K562 (cell line): ENCODE measurements at places on chromosomes 1 and 21. TPM values are rescaled to one million over a fixed set of nuclear protein-coding genes. Genes with fewer than 3 reads are reported as not detected.
A peak's percentile ranks its signal among the peaks of the same experiment; 100 is the strongest.

DNA sequence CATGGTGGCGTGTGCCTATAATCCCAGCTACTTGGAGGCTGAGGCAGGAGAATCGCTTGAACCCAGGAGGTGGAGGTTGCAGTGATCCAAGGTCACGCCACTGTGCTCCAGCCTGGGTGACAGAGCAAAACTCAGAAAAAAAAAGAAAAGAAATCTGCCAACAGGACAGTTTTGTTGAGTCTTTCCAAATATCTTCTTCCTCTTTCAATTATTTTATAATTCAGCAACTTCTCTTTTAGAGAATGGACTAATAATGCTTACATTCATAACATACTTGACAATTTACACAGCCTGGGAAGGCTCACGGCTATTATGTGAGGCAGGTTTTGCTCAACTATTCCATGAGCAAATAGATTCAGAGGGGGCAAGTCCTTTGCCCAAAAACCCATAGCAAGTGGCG lies 18.1 kb downstream of the CNR2 start:
- no peak overlapping the region for H3K4me3 ChIP-seq
- H3K36me3 ChIP-seq, result no peaks in the 10 kb centered on the region
- peaks cover 5% of the 10 kb centered on the region; the same call in 2 of the 3 replicates for H3K4me1 ChIP-seq
- H3K27ac ChIP-seq, result no peak overlapping the region
- no peak for DNase-seq

- peak overlapping the region; percentile 42; the same call in 2 of the 3 replicates for H3K27ac ChIP-seq
- DNase-seq, result peak; percentile 75
- H3K27me3 ChIP-seq, result no peaks in the 10 kb centered on the region
These were observed 116.8 kb downstream of the TOMM20 start for GRCh38 chr1:235011599-235012435.

GRCh38 chr1:150560011-150560438 lies 10.8 kb downstream of the ADAMTSL4 start:
- H3K36me3 ChIP-seq, result peaks cover 84% of the 10 kb centered on the region
- peak; percentile 73 for DNase-seq
- H3K27me3 ChIP-seq, result no peaks in the 10 kb centered on the region
- peak overlapping the region; percentile 81 for H3K27ac ChIP-seq
- H3K4me1 ChIP-seq, result peaks cover 76% of the 10 kb centered on the region

DNA sequence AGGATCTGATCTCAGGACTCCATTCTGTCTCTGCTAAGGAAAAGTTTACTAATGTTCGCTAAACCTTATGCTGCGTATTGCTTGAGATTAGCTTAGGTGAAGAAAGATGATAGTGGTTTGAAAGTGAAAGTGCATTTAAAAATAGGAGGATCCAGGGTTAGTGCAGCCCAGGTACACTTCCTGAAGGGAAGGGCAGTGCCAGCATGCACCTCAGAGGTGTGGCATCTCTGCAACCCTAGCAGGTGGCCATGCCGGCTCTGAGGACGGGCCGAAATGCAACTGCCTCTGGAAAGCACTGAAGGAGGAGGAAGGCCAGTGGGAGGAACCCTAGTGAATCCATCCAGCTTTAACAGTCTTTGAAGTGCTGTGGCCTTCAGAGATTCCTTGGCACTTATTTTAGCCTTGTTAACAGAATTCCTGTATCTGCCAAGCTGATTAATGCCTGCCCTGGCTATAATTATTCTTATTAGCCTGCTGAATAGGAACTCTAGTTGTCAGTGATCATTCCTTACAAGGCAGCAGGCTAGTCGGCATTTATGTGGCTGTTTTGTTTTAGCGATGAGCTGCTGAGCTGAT lies 5.5 kb downstream of the PTGFRN start:
- H3K27me3 ChIP-seq, result no peaks in the 10 kb centered on the region
- no peak overlapping the region for H3K27ac ChIP-seq
- DNase-seq, result no peak
- H3K4me3 ChIP-seq, result no peak overlapping the region
- H3K36me3 ChIP-seq, result peaks cover 8% of the 10 kb centered on the region; the same call in 2 of the 3 replicates

GRCh38 chr1:169148472-169149252 lies 42.2 kb downstream of the ATP1B1 start:
- no peaks in the 10 kb centered on the region for H3K36me3 ChIP-seq
- DNase-seq, result no peak
- H3K27ac ChIP-seq, result no peak overlapping the region
- H3K4me1 ChIP-seq, result peaks cover 12% of the 10 kb centered on the region; the same call in 2 of the 3 replicates
- no peaks in the 10 kb centered on the region for H3K27me3 ChIP-seq

DNA sequence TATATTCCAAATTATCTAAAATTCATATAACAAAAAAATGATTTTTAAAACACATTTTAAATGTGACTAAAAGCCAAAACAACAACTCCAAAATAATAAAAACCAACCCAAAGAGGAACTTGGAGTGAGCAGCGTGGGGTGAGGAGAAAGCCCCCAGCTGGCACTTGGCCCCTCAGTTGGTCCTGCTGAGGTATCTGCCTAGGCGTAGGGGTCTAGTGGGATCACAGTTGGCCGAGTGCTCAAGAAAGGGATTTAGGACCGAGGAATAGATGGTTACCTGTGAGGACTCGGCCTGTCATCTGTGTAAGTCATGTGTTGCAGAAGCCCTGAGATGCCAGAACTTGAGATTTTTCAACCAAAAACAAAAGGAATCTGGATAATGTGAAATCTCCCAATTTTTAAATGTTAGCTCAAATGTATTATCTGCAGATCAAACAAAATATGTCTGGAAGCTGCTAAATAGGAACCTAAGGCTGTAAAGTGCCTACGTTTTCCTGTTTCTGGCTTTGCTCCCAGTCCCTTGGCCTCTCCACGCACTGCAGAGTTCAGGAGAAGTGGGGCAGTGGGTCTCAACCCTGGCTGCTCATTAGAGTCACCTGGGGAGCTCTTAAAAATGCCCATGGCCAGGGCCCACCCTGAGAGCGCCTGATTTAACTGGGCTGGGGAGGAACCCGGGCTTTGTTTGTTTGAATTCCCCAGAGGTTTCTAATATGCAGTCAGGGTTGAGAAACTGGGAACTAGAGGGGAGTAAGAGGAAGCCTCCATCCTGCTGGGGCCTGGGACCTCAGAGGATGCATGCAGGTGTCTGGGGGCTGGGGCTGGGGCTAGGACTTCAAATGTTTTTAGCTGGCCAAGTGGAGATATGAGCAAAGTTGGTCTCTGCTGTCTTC lies 38.5 kb upstream of the LDLRAP1 start:
- H3K36me3 ChIP-seq, result peaks cover 17% of the 10 kb centered on the region
- DNase-seq, result no peak
- H3K4me3 ChIP-seq, result no peak overlapping the region
- H3K27me3 ChIP-seq, result no peaks in the 10 kb centered on the region
- H3K4me1 ChIP-seq, result 0 out of 2 replicates have a peak, but pooled peaks cover 2% of the 10 kb centered on the region
- no peak overlapping the region for H3K27ac ChIP-seq

DNA sequence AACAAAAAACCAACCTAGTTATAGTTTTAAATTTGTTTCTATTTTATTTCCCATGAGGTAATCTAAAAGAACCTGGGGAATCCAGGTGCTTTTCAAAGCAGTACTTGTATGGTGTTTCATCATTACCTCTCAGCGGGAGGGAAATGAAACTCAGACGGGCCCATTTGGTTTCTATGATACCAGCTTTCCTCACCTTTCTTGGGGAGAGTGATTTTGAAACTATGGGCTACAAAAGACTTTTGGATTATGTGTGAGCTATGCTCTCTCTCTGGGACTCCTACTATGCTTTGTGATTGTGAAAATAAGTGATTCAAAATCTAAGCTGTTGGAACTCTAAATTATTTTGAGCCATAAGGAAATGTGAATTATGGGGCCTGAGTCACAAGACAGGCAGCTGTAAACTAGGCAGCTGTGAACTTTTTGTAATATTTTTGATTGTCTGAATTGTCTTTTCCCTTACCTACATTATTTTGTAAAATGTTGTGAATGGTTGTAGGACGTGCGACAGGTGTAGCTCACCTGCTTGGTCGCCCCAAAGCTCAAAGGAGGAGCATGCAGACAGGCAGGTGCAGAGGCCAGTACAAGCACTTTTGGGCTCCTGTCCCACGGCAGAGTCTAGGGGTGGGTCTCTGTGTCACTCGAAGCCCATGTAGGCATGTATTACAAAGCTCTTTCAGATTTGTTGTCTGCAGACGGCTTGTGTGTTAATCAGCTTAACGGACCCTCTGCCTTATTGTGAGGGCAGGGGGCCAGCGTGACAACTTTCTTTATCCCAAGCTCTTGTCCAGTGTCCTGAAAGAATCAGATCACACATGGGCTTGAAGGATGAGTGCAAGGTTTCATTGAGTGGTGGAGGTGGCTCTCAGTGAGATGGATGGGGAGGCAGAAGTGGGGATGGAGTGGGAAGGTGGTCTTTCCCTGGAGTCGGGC lies 64.8 kb upstream of the BACH1 start:
- H3K4me1 ChIP-seq, result peaks cover 9% of the 10 kb centered on the region
- no peak overlapping the region for H3K27ac ChIP-seq
- DNase-seq, result no peak
- no peaks in the 10 kb centered on the region for H3K36me3 ChIP-seq
- no peak overlapping the region for H3K4me3 ChIP-seq
- H3K27me3 ChIP-seq, result peaks cover 19% of the 10 kb centered on the region

DNA sequence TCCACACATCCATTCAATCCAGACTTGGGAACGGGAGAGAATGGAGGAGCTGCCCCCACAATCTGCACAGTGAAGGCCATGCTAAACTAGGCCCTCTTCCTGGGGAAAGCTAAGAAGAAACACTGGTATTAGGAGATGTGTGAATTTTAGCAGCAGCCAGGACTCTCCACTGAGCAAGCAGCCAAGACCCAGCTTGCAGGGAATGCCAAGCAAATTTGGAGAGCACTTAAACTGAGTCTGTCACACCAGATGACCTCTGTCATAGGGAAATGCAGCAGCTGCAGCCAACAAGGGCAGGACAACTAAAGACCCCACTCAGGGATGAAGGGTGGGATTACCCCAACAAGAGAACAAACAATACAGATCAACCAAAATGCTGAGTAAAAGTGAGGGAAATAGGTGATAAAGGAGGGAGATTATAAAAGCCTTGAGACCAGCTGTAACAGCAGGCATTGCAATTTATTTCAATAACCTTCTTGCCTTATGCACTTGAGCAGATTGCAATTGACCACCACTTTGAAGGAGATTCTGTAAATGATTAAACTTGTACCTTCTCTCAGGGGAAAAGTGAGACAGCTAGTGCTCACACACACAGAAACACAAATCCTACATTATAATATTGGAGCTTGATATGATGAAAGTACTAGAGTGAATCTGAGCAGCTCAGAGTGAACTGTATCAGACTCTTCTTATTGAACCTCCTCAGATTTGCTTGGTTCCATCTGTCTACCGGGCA lies 2.5 kb upstream of the CLCA1 start:
- H3K36me3 ChIP-seq, result no peaks in the 10 kb centered on the region
- H3K27ac ChIP-seq, result no peak overlapping the region

Gene CRNN
- total RNA-seq, result not detected in 2 replicates

- H3K27me3 ChIP-seq, result no peaks in the 10 kb centered on the region
- peaks cover 31% of the 10 kb centered on the region for H3K4me1 ChIP-seq
- no peak overlapping the region for H3K4me3 ChIP-seq
- no peak overlapping the region for H3K27ac ChIP-seq
These were observed 38.4 kb downstream of the PEX14 start for GRCh38 chr1:10513199-10513598.

DNA sequence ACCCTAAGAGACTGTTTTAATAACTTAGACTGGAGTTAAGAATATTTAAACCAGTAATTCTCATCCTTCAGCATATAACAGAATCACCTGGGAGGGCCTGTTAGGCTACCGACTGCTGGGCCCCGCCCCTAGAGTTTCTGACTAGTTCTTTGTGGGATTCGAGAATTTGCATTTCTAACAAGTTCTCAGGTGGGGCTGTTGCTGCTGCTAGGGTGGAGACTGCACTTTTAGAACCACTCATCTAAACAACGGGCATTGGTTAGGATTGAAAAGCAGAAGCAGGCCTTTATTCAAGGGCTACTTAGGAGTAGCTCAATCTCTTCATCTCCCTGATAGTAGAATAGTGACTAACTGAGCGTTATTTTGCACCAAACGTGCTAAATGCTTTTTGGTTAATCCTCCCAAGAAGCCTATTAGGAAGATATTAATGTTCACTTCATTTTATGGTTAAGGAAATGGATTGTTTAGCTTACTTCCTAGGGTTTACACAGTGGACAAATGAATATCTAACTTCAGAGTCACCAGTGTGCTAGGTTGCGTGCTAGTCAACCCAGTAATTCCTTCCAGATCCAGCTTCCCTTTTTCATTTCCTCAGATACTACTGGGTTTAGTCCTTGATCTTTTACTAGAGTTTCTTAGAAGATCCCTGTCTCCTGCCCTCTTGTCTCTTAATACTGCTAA lies 31.1 kb upstream of the UAP1 start:
- no peak for DNase-seq
- H3K27ac ChIP-seq, result no peak overlapping the region
- no peak overlapping the region for H3K4me3 ChIP-seq
- H3K36me3 ChIP-seq, result peaks cover 37% of the 10 kb centered on the region
- H3K27me3 ChIP-seq, result no peaks in the 10 kb centered on the region

DNA sequence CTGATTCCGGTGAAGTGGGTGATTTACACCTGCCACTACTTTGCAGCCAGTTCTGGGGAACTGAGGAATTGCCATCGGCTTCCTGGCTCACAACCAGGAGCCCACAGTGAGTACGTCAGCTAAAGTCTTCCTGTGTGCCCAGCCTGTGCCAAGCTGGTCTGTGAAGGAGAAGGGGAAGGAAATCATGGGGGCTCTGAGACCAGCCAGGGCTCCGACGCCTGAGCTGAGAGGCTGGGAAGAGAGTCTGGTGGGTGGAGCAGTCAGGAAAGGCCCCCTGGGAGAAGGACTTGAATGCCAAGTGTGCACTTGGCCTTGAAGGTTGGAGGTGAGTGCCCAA lies 1.2 kb downstream of the LURAP1 start:
- DNase-seq, result no peak
- H3K27me3 ChIP-seq, result no peaks in the 10 kb centered on the region
- peaks cover 25% of the 10 kb centered on the region for H3K4me1 ChIP-seq
- H3K4me3 ChIP-seq, result no peak overlapping the region
- no peak overlapping the region for H3K27ac ChIP-seq

- H3K27ac ChIP-seq, result no peak overlapping the region
- no peak overlapping the region for H3K4me3 ChIP-seq
- H3K36me3 ChIP-seq, result peaks cover 21% of the 10 kb centered on the region; the same call in 1 of the 3 replicates
- DNase-seq, result no peak
- H3K27me3 ChIP-seq, result no peaks in the 10 kb centered on the region
These were observed 15.2 kb downstream of the PIP5K1A start for GRCh38 chr1:151213560-151213959.

DNA sequence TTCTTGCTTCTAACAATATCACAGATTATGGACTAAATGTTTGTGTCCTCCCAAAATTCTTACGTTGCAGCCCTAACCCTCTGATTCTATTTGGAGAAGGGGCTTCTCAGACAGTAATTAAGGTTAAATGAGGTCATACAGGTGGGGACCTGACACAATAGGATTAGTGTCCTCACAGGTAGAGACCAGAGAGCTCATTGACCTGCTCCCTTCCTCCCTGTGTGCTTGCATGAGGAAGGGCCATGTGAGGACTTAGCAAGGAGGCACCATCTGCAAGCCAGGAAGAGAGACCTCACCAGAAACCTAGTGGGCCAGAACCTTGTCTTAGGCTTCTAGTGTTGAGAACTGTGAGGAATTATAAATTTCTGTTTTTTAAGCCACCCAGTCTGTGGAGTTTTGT lies 322.6 kb downstream of the SMYD3 start:
- H3K4me3 ChIP-seq, result no peak overlapping the region; the same call in 1 of the 2 replicates
- H3K36me3 ChIP-seq, result peaks cover 6% of the 10 kb centered on the region; the same call in 1 of the 3 replicates
- H3K27me3 ChIP-seq, result no peaks in the 10 kb centered on the region
- no peak for DNase-seq
- peaks cover 66% of the 10 kb centered on the region for H3K4me1 ChIP-seq
- peak overlapping the region; percentile 62 for H3K27ac ChIP-seq
